Activated CD8-positive, alpha-beta T cell treated with anti-CD3 and anti-CD28 coated beads for 36 hours (primary cell): ENCODE measurements at places on chromosomes 12 and 14. TPM values are rescaled to one million over a fixed set of nuclear protein-coding genes. Genes with fewer than 3 reads are reported as not detected.

DNA sequence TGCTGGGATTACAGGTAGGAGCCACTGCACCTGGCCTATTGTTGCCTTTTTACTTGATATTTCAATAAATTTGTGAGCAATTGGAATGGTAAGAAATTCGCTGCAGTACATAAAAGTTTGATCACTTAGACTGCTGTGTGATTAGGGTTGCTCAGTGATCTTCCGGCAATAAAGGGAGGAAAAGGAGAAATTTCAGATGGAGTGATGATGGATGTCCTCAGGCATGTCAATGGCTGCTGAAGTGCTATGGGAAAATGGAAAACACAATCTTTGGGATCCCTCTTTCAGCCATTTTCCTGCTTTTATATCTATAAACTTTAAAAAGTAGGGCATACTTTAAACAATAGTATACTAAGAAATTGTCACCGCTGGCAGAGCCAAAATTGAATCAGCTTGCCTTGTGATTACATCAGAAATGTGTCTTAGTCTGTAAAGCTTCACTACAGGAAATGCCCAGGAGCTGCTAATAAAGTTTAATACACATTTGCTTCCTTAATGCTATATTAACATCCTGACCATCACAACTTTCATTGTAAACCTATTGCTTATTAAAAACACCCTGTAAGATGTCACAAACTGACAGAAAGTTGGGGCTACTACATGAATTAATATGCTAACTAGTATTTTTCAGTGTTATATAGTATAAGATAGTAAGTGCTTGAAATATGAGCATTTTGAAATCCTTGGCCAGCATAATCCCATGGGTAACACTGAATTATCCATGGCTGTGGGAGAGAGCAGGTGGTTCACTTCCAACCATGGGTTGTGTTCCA is 13.7 kb upstream of the FBXL14 start:
- no peak for DNase-seq
- no peaks in the 10 kb centered on the region for H3K36me3 ChIP-seq
- H3K27ac ChIP-seq: no peak overlapping the region
- H3K4me1 ChIP-seq: peaks cover 19% of the 10 kb centered on the region

DNA sequence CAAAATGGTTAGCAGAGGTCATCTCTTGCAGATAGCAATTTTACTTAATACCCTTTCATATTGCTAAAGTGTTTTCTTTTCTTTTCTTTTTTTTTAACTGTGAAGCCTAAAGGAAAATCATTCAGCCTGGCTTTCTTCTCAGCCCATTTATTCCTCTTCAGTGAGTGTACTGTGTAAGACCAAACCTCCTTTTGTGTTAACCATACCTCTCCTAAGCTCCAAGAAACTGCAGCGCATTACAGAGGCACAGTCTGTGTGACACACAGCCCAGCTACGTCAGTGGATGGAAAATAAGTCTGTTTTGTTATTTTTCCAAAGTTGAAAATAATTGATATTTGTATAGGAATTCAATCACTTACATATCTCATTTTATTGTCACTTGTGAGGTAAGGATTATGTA is 21.7 kb downstream of the DCAF5 start:
- H3K36me3 ChIP-seq: peaks cover 6% of the 10 kb centered on the region
- H3K27ac ChIP-seq: peak overlapping the region; percentile 43
- peaks cover 79% of the 10 kb centered on the region for H3K4me1 ChIP-seq
- H3K4me3 ChIP-seq: no peak overlapping the region
- DNase-seq: no peak
- H3K27me3 ChIP-seq: no peaks in the 10 kb centered on the region

DNA sequence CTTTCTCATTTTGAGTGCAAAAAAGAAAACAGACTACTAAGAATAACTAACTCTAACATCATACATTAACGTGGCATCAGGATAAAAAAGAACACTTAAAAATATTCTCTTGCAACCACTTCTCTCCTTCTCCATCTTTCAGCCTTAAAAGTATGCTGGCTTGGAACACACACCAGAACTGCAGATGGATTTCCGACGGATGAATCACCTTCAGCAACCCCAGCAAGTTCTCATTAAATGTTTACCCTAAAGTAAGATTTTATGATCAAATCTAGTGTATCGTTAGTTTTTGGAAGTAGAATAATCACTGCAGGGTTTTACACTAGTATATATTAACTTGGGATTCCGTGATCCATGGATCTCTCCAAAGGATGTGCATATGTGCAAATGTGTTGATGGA is 1.2 kb downstream of the NEK9 start:
- H3K4me1 ChIP-seq: peaks cover 46% of the 10 kb centered on the region
- no peaks in the 10 kb centered on the region for H3K27me3 ChIP-seq
- peak overlapping the region; percentile 99 for H3K4me3 ChIP-seq
- DNase-seq: no peak

The TAS2R10 gene
- not detected for total RNA-seq

The KRT77 gene
- total RNA-seq: not detected

DNA sequence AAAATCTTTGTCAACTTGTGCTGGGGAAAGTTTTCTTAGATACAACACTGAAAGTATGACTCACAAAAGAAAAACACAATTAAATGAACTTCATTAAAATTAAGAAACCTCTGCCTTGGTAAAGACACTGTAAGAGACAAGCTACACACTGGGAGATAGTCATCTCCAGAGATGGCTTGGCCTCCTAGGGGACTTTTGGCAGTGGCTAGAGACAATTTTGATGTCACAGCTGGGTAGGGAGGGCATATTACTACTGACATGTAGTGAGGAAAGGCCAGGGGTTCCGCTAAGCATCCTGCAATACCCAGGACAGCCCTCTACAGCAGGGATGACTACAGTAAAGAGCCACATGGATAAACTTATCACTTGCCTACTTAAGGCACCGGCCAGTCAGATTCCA is 8.7 kb upstream of the RNASE4 start:
- peaks cover 24% of the 10 kb centered on the region for H3K4me1 ChIP-seq
- H3K4me3 ChIP-seq: no peak overlapping the region
- peaks cover 2% of the 10 kb centered on the region for H3K27me3 ChIP-seq
- no peaks in the 10 kb centered on the region for H3K36me3 ChIP-seq
- DNase-seq: peak; percentile 33
- no peak overlapping the region for H3K27ac ChIP-seq

GRCh38 chr12:97502600-97502999 is 40.0 kb downstream of the RMST start:
- no peak for DNase-seq
- no peak overlapping the region for H3K4me3 ChIP-seq
- H3K36me3 ChIP-seq: no peaks in the 10 kb centered on the region
- no peaks in the 10 kb centered on the region for H3K27me3 ChIP-seq

DNA sequence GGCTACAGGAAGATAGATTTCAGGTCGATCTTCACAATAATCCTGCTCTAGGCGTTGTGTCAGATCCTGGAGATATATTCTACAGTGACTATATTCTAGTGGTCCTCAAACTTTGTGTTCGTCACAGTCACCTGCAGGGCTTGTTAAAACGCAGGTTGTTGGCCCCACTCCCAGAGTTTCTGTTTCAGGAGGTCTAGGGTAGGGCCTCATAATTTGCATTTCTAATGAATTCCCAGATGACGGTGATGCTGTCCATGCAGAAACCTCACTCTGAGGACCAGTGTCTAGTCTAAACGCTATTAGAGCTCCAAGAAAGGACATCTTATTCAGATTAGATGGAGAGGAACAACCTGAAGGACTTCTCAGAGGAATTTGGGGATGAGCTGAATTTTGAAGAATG is 13.2 kb upstream of the SLC6A13 start:
- no peak overlapping the region for H3K4me3 ChIP-seq
- DNase-seq: no peak
- no peaks in the 10 kb centered on the region for H3K27me3 ChIP-seq
- peaks cover 3% of the 10 kb centered on the region for H3K4me1 ChIP-seq
- H3K27ac ChIP-seq: no peak overlapping the region
- H3K36me3 ChIP-seq: peaks cover 1% of the 10 kb centered on the region

GRCh38 chr12:94566345-94566744 is 84.0 kb downstream of the TMCC3 start:
- DNase-seq: no peak
- H3K4me3 ChIP-seq: no peak overlapping the region
- H3K4me1 ChIP-seq: peaks cover 3% of the 10 kb centered on the region
- H3K27me3 ChIP-seq: peaks cover 19% of the 10 kb centered on the region

- H3K4me1 ChIP-seq: no peaks in the 10 kb centered on the region
- H3K36me3 ChIP-seq: no peaks in the 10 kb centered on the region
- H3K4me3 ChIP-seq: no peak overlapping the region
These were observed 96.2 kb upstream of the FGD4 start for GRCh38 chr12:32303174-32303549.

The KLHL33 gene
- total RNA-seq: 0.59 TPM

GRCh38 chr14:74035556-74035955 is 16.4 kb downstream of the BBOF1 start:
- H3K27ac ChIP-seq: no peak overlapping the region
- no peaks in the 10 kb centered on the region for H3K4me1 ChIP-seq
- H3K36me3 ChIP-seq: no peaks in the 10 kb centered on the region
- no peaks in the 10 kb centered on the region for H3K27me3 ChIP-seq
- DNase-seq: no peak

The DNAI7 gene
- total RNA-seq: not detected

The PPP1R36 gene
- total RNA-seq: 0.29 TPM

The KRT79 gene
- 1.6 TPM for total RNA-seq

DNA sequence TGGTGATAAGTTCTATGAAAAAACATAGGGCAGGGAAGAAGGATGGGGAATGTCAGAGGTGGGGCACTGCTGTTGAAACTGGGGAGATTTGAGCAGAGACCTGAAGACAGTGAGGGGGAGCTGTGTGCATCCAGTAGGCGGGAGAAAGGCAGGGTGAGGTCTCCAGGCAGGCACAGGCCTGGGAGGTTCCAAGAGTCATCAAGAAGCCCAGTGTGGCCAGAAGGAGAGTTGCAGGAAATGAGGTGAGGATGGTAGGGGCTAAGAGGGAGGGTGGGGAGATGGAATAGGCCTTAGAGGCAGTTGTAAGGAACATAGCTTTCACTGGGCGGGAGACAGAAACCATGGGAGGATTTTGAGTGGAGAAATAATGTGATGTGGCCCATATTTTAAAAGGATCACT is 341.8 kb downstream of the GLT1D1 start:
- no peak overlapping the region for H3K27ac ChIP-seq
- H3K27me3 ChIP-seq: no peaks in the 10 kb centered on the region
- no peak overlapping the region for H3K4me3 ChIP-seq
- DNase-seq: no peak

The C12orf50 gene
- total RNA-seq: not detected

GRCh38 chr12:26121323-26122060 is 3.3 kb downstream of the BHLHE41 start:
- no peak overlapping the region for H3K27ac ChIP-seq
- H3K27me3 ChIP-seq: peaks cover 71% of the 10 kb centered on the region
- no peak for DNase-seq
- H3K36me3 ChIP-seq: no peaks in the 10 kb centered on the region
- peak overlapping the region; percentile 57 for H3K4me3 ChIP-seq
- peaks cover 27% of the 10 kb centered on the region for H3K4me1 ChIP-seq

DNA sequence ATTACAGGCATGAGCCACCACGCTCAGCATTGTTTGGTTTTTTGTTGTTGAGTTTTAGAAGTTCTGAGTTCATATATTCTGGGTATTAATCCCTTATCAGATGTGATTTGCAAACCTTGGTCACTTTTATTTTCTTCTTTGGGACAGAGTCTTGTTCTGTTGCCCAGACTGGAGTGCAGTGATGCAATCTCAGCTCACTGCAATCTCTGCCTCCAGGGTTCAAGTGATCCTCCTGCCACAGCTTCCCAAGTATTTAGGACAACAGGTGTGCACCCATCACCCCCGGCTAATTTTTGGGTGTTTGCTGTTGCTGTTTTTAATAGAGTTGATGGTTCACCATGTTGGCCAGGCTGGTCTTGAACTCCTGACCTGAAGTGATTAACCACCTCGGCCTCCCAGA is 11.8 kb downstream of the USP30 start:
- no peaks in the 10 kb centered on the region for H3K27me3 ChIP-seq
- peaks cover 3% of the 10 kb centered on the region for H3K4me1 ChIP-seq
- H3K4me3 ChIP-seq: no peak overlapping the region
- H3K27ac ChIP-seq: no peak overlapping the region
- H3K36me3 ChIP-seq: peaks cover 8% of the 10 kb centered on the region

GRCh38 chr12:27161458-27162228 is 79.3 kb upstream of the C12orf71 start:
- H3K4me3 ChIP-seq: no peak overlapping the region
- H3K27ac ChIP-seq: no peak overlapping the region
- H3K4me1 ChIP-seq: peaks cover 4% of the 10 kb centered on the region
- DNase-seq: no peak

DNA sequence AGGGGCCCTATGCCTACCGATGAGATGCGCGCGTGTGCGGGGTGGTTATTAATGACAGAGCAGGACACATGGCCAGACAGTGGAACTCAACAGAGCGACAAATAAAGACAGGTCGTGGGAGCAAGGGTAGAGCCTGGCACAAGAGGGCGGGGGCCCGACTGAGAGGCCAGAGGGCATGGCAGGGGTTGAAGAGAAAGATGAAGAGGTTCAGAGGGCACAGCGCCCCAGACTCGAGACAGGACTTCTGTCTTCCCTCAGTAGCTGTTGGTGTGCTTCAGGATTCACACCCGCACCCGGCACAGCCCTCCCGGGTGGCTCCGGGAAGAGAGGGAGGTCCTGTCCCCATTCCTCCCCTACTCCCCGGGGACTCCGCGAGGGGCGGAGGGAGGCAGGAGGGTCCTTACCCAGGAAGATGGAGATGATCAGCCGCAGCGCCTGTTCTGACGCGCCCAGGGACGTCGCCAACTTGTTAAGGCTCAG is 366 bp downstream of the LPCAT3 start:
- peaks cover 32% of the 10 kb centered on the region for H3K4me1 ChIP-seq
- DNase-seq: peak; percentile 51
- H3K27me3 ChIP-seq: no peaks in the 10 kb centered on the region
- no peaks in the 10 kb centered on the region for H3K36me3 ChIP-seq
- H3K27ac ChIP-seq: peak overlapping the region; percentile 89

DNA sequence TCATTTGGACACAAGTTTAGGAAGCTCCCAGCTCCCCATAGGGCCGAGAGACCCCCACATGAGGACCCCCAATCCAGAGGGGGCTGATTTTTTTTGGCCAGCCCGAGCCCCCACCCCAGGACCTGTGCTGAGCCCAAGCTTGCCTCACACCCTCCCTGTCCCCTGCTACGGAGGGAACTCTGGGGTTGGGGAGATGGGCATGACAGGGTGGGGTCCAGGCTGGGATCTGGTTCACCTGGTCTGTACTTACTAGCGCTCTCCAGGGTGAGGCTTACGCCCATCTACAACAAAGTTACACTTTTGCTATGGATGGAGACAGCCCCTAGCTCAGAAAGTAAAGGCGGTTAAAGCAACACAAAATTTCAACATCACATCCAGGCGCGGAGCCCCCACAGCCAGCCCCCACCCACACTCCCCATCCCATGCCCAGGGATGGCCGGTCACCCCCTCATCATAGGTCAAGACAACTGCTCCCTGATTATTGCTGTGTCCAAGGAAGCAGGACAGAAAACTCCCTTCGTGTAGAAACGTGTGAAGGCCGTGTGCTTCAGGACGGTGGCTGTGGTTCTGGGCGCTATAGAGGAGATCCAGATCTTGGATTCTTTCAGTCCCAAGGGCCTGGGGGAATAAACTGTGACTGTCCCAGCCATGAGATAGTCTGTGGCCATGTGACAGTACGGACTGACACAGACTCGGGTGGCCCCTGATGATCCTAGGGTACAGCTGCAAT is 10.7 kb downstream of the SLC25A29 start:
- H3K27ac ChIP-seq: no peak overlapping the region
- H3K27me3 ChIP-seq: no peaks in the 10 kb centered on the region
- peaks cover 7% of the 10 kb centered on the region for H3K4me1 ChIP-seq
- DNase-seq: no peak
- no peak overlapping the region for H3K4me3 ChIP-seq
- no peaks in the 10 kb centered on the region for H3K36me3 ChIP-seq
